ENCODE measurements at places on chromosomes 4 and X. TPM values are rescaled to one million over a fixed set of nuclear protein-coding genes. Genes with fewer than 3 reads are reported as not detected.

GRCh38 chrX:29229802-29230201, 642.6 kb downstream of the IL1RAPL1 start:
- no peaks in the 10 kb centered on the region for H3K27me3 ChIP-seq
- H3K36me3 ChIP-seq = no peaks in the 10 kb centered on the region
- DNase-seq = no peak
- no peak overlapping the region for H3K27ac ChIP-seq
- H3K4me3 ChIP-seq = no peak overlapping the region

GRCh38 chr4:159098482-159099127, 4.3 kb upstream of the RAPGEF2 start:
- no peak for DNase-seq
- peaks cover 19% of the 10 kb centered on the region for H3K4me1 ChIP-seq
- no peaks in the 10 kb centered on the region for H3K36me3 ChIP-seq
- H3K27ac ChIP-seq = no peak overlapping the region
- peaks cover 5% of the 10 kb centered on the region for H3K27me3 ChIP-seq
- no peak overlapping the region for H3K4me3 ChIP-seq

GRCh38 chrX:13131396-13132137, 87.1 kb upstream of the FAM9C start:
- H3K4me1 ChIP-seq = peaks cover 14% of the 10 kb centered on the region
- H3K4me3 ChIP-seq = no peak overlapping the region
- H3K36me3 ChIP-seq = no peaks in the 10 kb centered on the region
- H3K27ac ChIP-seq = no peak overlapping the region

DNA sequence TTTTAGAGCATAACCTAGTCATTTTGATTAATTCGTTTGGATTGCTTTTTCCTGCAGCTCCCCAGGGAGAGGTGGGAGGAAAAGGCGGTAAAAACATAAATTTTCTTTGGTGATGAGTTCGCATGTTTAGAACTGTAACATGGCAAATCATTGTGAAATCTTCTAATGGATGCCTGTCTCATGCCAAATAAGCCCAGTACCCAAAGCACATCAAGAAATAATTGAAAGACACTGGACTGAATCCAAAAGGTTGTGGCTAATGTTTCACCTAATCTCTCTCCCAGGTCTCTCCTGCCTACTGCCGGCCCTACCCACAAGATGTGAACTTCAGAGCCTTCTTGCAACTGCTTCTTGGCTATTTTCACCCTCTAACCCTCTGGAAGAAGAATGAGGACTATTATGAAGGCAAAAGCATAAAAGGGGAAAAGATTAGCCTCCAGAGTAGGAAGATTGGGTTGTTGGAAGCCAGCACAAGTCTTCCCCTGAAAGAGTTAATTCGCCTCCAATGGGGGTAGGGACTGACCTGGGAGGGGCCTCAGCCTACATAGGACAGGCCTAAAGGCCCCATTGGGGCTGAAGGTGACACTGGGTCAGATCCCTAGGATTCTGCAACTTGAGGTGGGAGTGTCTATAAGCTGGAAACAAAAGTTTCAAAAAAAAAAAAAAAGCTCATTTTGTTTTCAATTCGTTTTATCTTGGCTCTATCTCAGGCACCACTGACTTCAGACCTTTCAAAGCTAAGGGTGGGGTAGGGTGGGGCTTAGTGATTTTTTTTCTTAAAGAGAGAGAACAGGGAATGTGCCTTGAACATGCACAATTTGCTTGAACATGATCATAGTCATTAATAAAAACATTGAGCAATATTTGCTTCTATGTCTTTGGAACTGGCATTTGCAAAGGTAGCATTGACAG, 278.6 kb upstream of the KLF3 start:
- peaks cover 43% of the 10 kb centered on the region for H3K4me1 ChIP-seq
- H3K27me3 ChIP-seq = no peaks in the 10 kb centered on the region
- H3K27ac ChIP-seq = peak overlapping the region; percentile 19
- no peak overlapping the region for H3K4me3 ChIP-seq
- no peak for DNase-seq
- H3K36me3 ChIP-seq = peaks cover 3% of the 10 kb centered on the region

The NOX1 gene
- total RNA-seq = not detected

The CTAG1A gene
- not detected for total RNA-seq

The PNMA3 gene
- 10.3 TPM for total RNA-seq

Data from mesothelial cell of epicardium (in vitro differentiated cells).